Neural cell (in vitro differentiated cells): ENCODE measurements at places on chromosomes 1 and 21. TPM values are rescaled to one million over a fixed set of nuclear protein-coding genes. Genes with fewer than 3 reads are reported as not detected.

The OR2L5 gene
- 0.10 TPM in 1 of 2 replicates, not detected in the other for polyA plus RNA-seq

The PLA2G2D gene
- not detected in 2 replicates for polyA plus RNA-seq

The C1orf21 gene
- 17.4 and 21.1 TPM in 2 replicates for polyA plus RNA-seq

The MARK1 gene
- polyA plus RNA-seq: 38.6 and 39.3 TPM in 2 replicates

The ZNF593OS gene
- not detected in 2 replicates for polyA plus RNA-seq

The QSOX1 gene
- polyA plus RNA-seq: 49.8 and 58.4 TPM in 2 replicates

The VSIG8 gene
- polyA plus RNA-seq: 0.37 TPM in 1 of 2 replicates, not detected in the other

The LRRC53 gene
- polyA plus RNA-seq: not detected in 2 replicates

The S100A12 gene
- polyA plus RNA-seq: not detected in 2 replicates

The NHLH1 gene
- 0.11 and 0.90 TPM in 2 replicates for polyA plus RNA-seq

The BACE2 gene
- polyA plus RNA-seq: 0.08 and 0.32 TPM in 2 replicates

The TIE1 gene
- not detected in 2 replicates for polyA plus RNA-seq

The PDZK1 gene
- 0.88 TPM in 1 of 2 replicates, not detected in the other for polyA plus RNA-seq

The HES3 gene
- polyA plus RNA-seq: not detected in 2 replicates

The DCST1 gene
- not detected in 2 replicates for polyA plus RNA-seq

The CLCA1 gene
- polyA plus RNA-seq: not detected in 2 replicates

The CYP4A11 gene
- polyA plus RNA-seq: 1.6 TPM in 1 of 2 replicates, not detected in the other

The DSTYK gene
- 10.7 and 12.1 TPM in 2 replicates for polyA plus RNA-seq

The CELA3A gene
- not detected in 2 replicates for polyA plus RNA-seq

The SPRR2A gene
- polyA plus RNA-seq: not detected in 2 replicates

The AMY1A gene
- polyA plus RNA-seq: not detected in 2 replicates
